ENCODE measurements at places on chromosomes 3 and 15.

DNA sequence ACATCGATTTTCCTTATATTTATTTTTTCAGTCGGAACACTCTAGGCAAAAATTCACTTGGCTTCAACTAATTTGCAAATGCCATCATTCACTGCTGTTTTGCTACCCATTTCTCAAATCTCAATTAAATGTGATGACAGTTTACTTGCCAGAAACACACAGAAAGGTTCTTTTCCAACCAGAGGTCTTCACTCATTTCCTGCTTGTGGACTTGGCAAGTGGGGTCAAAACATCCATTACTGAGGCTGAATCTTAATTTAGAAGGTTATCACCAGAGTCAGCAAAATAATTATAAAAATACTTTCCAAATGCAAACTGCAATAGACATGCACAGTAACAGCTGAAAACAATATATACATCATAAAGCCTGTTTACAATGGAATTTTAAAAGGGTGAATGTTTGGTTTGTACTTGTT, 625.4 kb upstream of the TBL1XR1 start:
- no peak for DNase-seq

GRCh38 chr3:38551026-38551832, 55.1 kb downstream of the EXOG start:
- no peak for DNase-seq

DNA sequence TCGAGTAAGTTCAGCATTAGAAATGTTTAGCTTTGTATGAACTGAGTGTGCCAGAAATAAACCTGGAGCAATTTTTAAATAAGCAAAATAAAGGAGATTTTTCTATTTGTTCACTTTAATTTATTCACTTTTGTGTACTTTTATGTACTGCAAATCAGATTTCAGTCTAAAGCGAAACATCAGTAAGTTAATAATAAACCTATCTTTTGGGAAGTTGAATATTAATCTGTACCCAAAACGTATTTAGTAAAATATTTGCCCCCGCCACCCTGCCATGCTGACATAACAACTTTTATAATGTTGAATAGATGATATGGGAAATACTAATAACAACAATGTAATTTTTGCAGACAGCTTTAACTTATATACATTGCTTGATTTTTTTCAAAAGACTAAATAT, 230.0 kb downstream of the CDIN1 start:
- no peak for DNase-seq

GRCh38 chr15:49860101-49860500, 239.3 kb downstream of the DTWD1 start:
- no peak for DNase-seq

DNA sequence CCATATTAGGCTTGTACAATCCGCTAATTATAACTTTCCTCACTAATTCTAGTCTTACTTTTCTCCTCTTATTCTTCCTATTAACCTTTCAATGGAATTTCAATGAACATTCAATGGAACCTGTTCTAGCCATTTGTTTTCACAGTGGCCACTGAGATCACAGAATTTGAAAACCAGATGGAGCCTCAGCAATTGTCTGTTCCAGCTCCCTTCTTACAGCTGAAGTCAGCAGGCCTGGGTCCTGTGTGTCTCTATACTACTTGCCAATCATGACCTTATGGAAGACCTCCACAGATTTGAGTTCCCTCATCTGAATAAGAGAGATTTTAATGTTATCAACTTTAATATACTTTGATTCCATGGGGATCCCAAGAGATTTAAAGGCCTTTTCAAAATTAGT, 36.6 kb downstream of the TJP1 start:
- DNase-seq: no peak

- DNase-seq: no peak
These were observed 1.5 kb upstream of the IGSF10 start for GRCh38 chr3:151462278-151462780.

- peak; percentile 19 for DNase-seq
These were observed 207.9 kb downstream of the LPP start for GRCh38 chr3:188361888-188362287.

- no peak for DNase-seq
These were observed 68.6 kb downstream of the SLC6A6 start for GRCh38 chr3:14471016-14471415.

GRCh38 chr3:152682477-152682876, 152.5 kb upstream of the P2RY1 start:
- DNase-seq: no peak
